ENCODE measurements at places on chromosomes 5 and 9. TPM values are rescaled to one million over a fixed set of nuclear protein-coding genes. Genes with fewer than 3 reads are reported as not detected.
A peak's percentile ranks its signal among the peaks of the same experiment; 100 is the strongest.

DNA sequence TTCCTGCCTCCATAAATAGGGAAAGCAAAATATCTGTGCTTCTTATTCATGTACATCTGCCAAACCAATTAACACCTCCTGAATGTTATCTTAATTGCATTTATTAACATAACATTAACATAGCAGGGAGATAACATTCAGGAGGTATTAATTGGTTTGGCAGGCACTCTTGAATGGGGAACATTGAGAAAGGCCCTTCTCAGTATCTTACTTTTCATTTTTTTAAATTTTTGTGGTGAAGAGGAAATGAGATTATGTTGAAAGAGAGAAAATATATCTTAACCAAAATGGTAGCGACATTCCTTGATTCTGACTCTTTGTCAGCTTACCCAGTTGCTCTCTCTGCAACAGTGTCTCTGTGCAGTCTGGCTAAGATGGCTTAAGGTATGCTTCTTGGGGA is 100.4 kb upstream of the TLE1 start:
- no peak for DNase-seq
- H3K4me3 ChIP-seq, result no peak overlapping the region
- no peak overlapping the region for H3K27ac ChIP-seq
- H3K36me3 ChIP-seq, result no peaks in the 10 kb centered on the region
- H3K27me3 ChIP-seq, result no peaks in the 10 kb centered on the region

DNA sequence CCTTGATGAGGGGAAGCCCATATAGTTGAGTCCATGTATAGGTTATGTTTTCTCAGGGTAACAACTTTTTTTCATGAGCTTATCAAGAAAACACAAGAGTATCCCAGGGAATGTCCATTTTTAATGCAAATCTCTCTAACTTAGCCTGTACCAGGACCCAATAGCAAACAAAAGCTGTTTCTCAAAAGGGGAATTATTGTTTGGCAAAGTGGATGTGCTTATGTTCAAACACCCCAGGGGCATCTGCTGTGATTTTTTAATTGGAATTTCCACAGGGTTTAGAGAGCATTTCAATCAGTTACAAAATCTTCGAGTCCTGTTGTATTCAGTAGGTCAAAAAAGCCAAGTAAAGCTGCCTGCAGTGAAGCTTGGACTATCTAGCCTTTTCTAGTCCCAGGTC is 33.4 kb upstream of the CSNK1G3 start:
- H3K36me3 ChIP-seq, result no peaks in the 10 kb centered on the region
- no peak overlapping the region for H3K4me3 ChIP-seq
- no peak for DNase-seq
- H3K27me3 ChIP-seq, result no peaks in the 10 kb centered on the region
- no peak overlapping the region for H3K27ac ChIP-seq
- H3K4me1 ChIP-seq, result no peaks in the 10 kb centered on the region

DNA sequence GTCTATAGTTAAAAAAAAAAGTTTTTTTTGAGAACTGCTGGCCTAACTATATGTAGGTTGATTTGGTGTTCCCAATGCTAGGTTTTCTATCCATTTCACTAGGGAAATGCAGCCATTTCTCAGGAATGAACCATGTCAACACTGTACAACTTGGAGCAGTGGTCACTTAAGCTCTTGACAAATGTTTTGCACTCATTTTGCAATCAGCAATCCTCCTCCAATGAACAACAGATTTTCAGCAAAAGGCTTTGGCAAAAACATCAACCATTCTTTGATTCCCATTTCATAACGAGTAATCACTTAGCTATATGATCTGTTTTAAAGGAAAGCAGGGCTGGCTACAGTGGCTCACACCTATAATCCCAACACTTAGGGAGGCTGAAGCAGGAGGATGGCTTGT is 17.9 kb downstream of the STRBP start:
- H3K27me3 ChIP-seq, result no peaks in the 10 kb centered on the region
- DNase-seq, result no peak
- no peak overlapping the region for H3K4me3 ChIP-seq
- H3K27ac ChIP-seq, result no peak overlapping the region
- H3K36me3 ChIP-seq, result no peaks in the 10 kb centered on the region
- no peaks in the 10 kb centered on the region for H3K4me1 ChIP-seq

DNA sequence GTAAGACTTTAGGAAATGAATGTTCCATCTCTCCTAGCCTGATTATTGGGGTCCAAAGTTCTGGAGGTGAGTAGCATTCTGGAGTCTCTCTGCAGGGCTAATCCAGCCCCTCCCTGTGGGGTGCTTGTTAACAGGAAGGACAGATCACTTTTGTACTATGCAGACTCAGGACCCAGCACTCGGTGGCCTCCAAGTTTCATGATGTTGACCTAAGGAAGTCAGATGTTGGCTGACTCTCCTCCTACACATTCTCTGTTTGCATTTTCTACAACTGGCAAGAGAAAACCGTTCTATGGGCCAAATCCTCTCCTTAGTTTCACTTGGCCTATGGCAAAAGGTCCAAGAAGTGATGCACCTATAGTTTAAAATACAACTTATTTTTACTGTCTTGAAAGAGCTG is 5.5 kb upstream of the PDE8B start:
- no peak for DNase-seq
- H3K27me3 ChIP-seq, result no peaks in the 10 kb centered on the region
- H3K4me1 ChIP-seq, result no peaks in the 10 kb centered on the region
- no peaks in the 10 kb centered on the region for H3K36me3 ChIP-seq
- no peak overlapping the region for H3K27ac ChIP-seq

SPINK7 gene
- total RNA-seq, result not detected

SLCO4C1 gene
- total RNA-seq, result not detected

GRCh38 chr9:109632817-109633216 is 134.7 kb upstream of the PTPN3 start:
- H3K4me3 ChIP-seq, result no peak overlapping the region
- H3K4me1 ChIP-seq, result no peaks in the 10 kb centered on the region
- no peak for DNase-seq
- no peaks in the 10 kb centered on the region for H3K27me3 ChIP-seq

MARCOL gene
- not detected for total RNA-seq

DNA sequence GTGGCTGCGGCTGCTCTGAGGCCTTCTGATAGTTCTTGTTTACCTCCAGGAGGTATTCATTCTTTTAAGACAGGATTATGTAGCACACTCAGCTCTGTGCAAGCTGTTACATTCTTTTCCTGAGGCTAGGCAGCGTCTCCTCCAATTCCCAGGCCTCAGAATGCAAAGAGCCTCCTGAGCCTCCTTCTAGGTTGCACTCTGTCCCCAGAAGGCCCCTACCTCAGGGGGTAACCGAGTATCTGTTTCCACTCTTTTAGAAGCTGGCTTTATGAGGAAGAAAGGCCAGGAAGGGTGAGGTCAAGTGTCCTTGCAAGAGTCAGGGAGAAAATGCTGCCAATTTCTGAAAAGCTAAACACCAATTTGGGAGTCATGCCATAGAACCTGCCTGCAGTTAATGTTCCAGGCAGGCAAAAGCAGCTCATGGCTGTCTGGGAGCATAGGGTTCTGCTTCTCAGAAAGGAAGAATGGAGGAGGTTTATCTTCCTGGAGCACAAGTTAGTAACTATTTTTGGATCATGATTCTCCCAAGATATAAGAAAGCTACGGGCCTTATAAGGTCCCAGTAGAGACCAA is 178.9 kb downstream of the SEMA6A start:
- no peak overlapping the region for H3K27ac ChIP-seq
- peaks cover 8% of the 10 kb centered on the region for H3K4me1 ChIP-seq
- DNase-seq, result no peak
- H3K4me3 ChIP-seq, result no peak overlapping the region

- H3K36me3 ChIP-seq, result no peaks in the 10 kb centered on the region
- no peaks in the 10 kb centered on the region for H3K27me3 ChIP-seq
- DNase-seq, result no peak
- H3K4me1 ChIP-seq, result no peaks in the 10 kb centered on the region
- no peak overlapping the region for H3K4me3 ChIP-seq
These were observed 167.2 kb downstream of the CFAP90 start for GRCh38 chr5:7683753-7684152.

DNA sequence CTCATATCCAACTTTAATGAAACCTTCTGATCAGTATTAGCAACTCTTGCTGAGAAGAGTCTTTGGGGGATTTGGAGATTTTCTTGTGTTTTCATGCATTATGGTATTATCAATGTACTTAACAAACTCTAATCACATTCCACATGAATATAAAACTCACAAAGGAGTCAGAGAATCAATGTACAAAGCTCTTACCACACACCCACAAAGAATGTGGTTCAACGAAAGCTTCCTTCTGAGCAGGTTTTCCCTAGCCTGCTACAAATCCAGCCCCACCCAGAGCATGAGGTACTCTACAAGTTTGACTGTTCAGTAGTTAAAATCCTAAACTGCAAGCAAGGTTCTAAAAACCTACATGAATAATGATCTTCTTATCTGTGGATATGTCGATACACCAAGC is 210.1 kb downstream of the TARS1 start:
- no peaks in the 10 kb centered on the region for H3K27me3 ChIP-seq
- DNase-seq, result no peak
- no peaks in the 10 kb centered on the region for H3K36me3 ChIP-seq
- H3K4me1 ChIP-seq, result no peaks in the 10 kb centered on the region

GRCh38 chr5:149113669-149114068 is 27.6 kb upstream of the ABLIM3 start:
- no peak overlapping the region for H3K27ac ChIP-seq
- no peaks in the 10 kb centered on the region for H3K27me3 ChIP-seq
- no peak overlapping the region for H3K4me3 ChIP-seq
- no peaks in the 10 kb centered on the region for H3K36me3 ChIP-seq

GRCh38 chr9:131565369-131565768 is 20.0 kb downstream of the PRRT1B start:
- H3K36me3 ChIP-seq, result no peaks in the 10 kb centered on the region
- no peak overlapping the region for H3K4me3 ChIP-seq
- H3K4me1 ChIP-seq, result no peaks in the 10 kb centered on the region
- H3K27ac ChIP-seq, result no peak overlapping the region

GRCh38 chr5:100760688-100761087 is 142.4 kb downstream of the ST8SIA4 start:
- H3K4me3 ChIP-seq, result no peak overlapping the region
- H3K36me3 ChIP-seq, result no peaks in the 10 kb centered on the region
- DNase-seq, result no peak
- no peaks in the 10 kb centered on the region for H3K27me3 ChIP-seq
- no peak overlapping the region for H3K27ac ChIP-seq

PCDHB3 gene
- total RNA-seq, result 2.5 TPM

DNA sequence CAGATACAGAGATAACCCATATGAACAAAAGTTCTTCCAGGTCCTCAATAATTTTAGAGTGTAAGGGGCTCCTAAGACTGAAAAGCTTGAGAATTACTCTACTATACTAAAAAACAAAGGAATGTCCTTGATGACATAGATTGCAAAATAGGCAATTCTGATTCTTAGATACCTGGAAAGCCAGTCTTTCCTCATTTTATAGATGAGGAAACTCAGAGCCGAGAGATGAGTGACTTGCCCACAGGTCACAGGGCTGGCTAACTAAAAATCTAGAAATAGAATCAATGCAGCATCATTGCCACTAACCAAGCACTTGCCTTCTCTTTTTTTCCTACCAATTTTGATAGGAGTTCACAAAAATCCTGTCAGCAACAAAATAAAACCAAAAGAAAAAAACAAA is 101.2 kb downstream of the EPB41L4A start:
- H3K27ac ChIP-seq, result no peak overlapping the region
- H3K27me3 ChIP-seq, result no peaks in the 10 kb centered on the region
- DNase-seq, result no peak
- no peaks in the 10 kb centered on the region for H3K4me1 ChIP-seq

- H3K27ac ChIP-seq, result no peak overlapping the region
- H3K27me3 ChIP-seq, result no peaks in the 10 kb centered on the region
- peaks cover 2% of the 10 kb centered on the region for H3K4me1 ChIP-seq
- DNase-seq, result no peak
- H3K4me3 ChIP-seq, result no peak overlapping the region
These were observed 145.2 kb downstream of the EDIL3 start for GRCh38 chr5:84239494-84239893.

- no peak overlapping the region for H3K27ac ChIP-seq
- no peak for DNase-seq
These were observed 318.4 kb downstream of the MAN2A1 start for GRCh38 chr5:110008131-110008530.

- peaks cover 3% of the 10 kb centered on the region for H3K4me1 ChIP-seq
- DNase-seq, result no peak
- no peaks in the 10 kb centered on the region for H3K36me3 ChIP-seq
- no peaks in the 10 kb centered on the region for H3K27me3 ChIP-seq
- H3K4me3 ChIP-seq, result no peak overlapping the region
- no peak overlapping the region for H3K27ac ChIP-seq
These were observed 16.1 kb downstream of the FBP1 start for GRCh38 chr9:94623253-94623652.

DNA sequence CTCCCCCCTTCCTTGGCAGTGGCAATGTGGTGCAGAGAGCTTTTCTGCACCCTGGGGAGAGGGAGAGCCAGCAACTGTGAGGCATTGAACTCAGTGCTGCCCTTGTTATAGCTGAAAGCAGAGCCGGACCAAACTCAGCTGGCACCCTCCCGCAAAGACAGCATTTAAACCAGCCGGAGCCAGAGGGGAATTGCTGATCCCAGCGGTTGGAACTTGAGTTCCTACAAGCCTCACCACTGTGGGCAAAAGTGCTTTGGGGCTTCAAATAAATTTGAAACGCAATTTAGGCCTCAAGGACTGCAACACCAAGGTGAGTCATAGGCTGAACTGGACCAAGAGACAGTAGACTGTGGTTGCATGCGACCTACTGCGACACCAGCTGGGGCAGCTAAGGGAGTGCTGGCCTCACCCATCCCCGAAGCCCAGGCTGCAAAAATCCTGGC is 207.6 kb upstream of the CDKN2B start:
- no peaks in the 10 kb centered on the region for H3K27me3 ChIP-seq
- DNase-seq, result no peak
- no peaks in the 10 kb centered on the region for H3K4me1 ChIP-seq
- H3K27ac ChIP-seq, result no peak overlapping the region

- no peaks in the 10 kb centered on the region for H3K36me3 ChIP-seq
- H3K4me1 ChIP-seq, result no peaks in the 10 kb centered on the region
- no peak for DNase-seq
- H3K27ac ChIP-seq, result no peak overlapping the region
- H3K4me3 ChIP-seq, result no peak overlapping the region
These were observed 63.2 kb upstream of the FYB1 start for GRCh38 chr5:39282561-39282960.

UNC5A gene
- 0.23 TPM for total RNA-seq

DNA sequence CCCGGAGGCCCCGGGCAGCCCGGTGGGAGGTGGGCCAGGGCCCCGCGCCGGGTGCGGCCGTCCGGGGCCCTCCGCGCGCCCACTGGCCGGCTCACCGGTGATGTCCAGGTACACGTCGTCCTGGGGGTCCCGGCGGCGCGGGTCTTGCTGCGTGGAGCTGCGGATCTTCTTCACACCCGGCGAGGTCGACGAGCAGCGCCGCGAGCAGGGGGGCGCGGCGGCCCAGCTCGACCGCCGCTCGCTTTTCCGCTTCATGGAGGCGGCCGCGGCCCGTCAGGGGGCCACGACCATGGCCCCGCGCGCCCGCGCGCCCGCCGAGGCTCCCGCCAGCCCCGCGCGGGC is 548 bp downstream of the CDC14B start:
- H3K36me3 ChIP-seq, result no peaks in the 10 kb centered on the region
- H3K4me3 ChIP-seq, result peak overlapping the region; percentile 49
- DNase-seq, result peak; percentile 43
- no peaks in the 10 kb centered on the region for H3K27me3 ChIP-seq

IFNK gene
- not detected for total RNA-seq
